ENCODE measurements at places on chromosomes 5 and 9.

- no peak for DNase-seq
Measured at GRCh38 chr5:1959231-1959630, 76.5 kb upstream of the IRX4 start.

DNA sequence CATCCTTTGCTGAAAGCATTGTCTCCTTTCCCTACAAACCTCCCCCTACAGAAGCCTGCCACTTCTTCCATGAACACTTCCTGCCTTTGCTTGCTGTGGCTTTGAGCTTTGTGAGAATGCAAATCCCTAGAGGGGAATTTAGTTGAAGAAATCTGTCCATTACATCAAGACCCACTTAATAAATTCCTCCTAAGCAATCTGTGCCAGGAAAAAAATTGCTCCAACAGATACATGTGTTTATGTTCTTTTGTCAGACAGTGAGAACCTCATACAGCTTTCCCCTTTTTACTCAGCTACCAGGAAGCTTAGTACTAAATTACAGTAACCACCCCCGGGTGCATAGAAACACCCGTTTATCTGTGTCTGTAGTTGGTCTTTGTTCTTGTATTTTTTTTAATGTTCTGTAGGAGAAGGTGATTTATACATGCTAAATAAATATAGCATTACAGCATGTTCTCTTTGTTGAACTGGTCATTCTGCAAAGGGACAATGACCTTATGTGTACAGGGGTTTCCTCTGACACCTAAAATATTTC lies 43.9 kb downstream of the SH3TC2 start:
- no peak for DNase-seq

GRCh38 chr9:4062966-4063365 lies 236.9 kb downstream of the GLIS3 start:
- no peak for DNase-seq

- no peak for DNase-seq
Measured at GRCh38 chr5:43150748-43151147, 30.0 kb downstream of the ZNF131 start.

GRCh38 chr5:1272201-1272600 lies 22.7 kb downstream of the TERT start:
- DNase-seq = no peak

DNA sequence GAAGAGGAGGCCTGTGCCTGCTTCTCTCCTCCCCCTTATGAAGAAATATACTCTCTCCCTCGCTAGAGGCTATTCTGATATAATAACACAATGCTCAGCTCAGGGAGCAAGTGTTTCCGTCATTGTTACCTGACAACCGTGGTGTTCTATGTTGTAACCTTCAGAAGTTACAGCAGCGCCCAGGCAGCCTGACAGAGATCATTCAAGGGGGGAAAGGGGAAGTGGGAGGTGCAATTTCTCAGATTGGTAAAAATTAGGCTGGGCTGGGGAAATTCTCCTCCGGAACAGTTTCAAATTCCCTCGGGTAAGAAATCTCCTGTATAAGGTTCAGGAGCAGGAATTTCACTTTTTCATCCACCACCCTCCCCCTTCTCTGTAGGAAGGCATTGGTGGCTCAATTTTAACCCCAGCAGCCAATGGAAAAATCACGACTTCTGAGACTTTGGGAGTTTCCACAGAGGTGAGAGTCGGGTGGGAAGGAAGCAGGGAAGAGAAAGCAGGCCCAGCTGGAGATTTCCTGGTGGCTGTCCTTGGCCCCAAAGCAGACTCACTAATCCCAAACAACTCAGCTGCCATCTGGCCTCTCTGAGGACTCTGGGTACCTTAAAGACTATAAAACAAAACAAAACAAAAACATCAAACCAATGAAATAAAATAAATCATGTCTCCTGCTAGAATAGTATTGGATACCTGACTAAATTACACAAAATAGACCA lies 1.3 kb downstream of the TMEM174 start:
- DNase-seq = no peak

DNA sequence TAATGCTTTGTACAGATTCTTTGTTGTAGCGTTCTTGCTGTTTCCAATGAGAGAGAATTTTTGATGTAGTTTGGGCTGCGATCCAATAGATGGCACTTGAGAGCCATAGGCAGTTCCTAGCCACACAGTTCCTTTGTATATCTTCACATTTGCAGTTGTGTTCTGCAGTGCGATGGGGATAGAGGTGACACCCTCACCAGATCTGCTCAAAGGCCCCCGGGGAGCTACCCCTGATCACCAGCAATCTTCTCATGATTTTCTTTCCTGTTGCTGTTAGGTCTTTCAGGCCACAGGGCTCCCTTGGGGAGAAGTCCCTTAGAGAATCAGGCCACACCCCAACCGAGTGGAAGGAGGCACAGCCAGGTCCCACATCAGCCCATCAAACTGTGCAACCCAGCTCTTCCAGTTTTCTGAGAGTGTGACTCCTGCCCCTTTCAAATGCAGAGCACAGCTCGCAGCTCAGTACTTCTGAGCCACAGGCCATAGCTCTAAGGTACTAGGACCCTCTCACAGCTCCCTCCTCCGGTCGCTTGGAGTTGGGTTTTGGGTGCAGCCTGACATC lies 353.7 kb downstream of the SLCO4C1 start:
- no peak for DNase-seq

GRCh38 chr5:125226825-125227224 lies 480.4 kb upstream of the ZNF608 start:
- no peak for DNase-seq

DNA sequence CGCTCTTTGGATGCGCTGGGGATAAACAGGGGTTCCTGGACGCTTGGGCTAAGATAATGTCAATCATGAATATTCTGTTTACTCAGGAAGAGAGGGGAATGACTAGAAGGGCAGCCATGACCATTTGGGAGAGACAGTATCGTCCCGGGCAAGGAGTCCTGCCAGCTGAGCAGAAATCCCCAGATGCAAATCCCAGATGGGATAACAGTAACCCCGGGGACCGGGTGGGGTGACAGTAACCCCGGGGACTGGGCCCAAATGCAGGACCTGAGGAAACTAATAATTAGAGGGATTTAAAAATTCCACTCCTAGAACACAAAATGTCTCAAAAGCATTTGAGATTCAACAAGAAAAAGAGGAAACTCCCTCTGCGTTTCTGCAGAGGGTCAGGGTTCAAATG lies 189.0 kb upstream of the PPP1R26 start:
- no peak for DNase-seq

GRCh38 chr9:133348718-133349573 lies 928 bp downstream of the RPL7A start:
- no peak for DNase-seq

GRCh38 chr9:119094086-119094485 lies 275.1 kb downstream of the BRINP1 start:
- DNase-seq = no peak

DNA sequence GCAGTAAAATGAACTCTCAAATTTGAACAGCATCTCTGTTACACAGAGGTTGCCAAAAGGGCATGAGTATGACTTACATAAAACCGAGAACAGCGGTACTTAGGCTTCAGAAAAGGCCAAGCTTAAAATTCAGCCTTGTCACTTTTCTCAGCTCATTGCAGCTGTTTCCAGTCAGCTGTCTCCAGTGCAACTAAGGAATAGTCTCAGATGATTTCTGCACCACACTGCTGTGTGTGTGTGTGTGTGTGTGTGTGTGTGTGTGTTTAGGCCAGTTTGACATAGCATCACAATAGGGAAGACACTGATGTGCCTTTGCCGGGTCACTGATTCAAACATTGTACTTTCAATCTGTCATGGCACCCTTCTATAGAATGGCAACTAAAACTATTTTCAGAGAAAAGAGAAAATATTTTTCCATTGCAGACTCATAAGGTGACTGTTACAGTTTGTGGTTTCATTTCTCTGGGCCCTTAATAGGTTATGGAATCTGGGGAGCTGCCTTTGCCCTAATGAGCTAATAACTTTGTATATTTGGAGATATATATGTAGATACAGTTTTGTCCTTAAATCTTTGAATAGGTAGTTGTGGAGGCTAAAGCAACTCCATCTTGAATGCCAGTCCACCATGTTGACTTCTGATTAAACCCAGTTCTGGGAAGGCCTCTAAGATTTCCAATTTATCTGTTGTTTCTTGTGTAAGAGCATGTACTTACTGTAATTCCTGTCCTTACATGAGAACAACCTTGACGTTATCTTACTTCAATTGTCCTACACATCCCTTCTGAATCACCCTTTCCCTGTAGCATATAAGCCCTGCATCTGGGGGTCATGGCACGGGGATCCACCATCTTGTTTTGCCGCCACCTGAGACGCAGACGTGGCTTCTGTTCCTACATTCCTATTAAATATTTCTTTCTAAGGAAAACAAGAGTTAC lies 4.5 kb downstream of the LSM11 start:
- no peak for DNase-seq

DNA sequence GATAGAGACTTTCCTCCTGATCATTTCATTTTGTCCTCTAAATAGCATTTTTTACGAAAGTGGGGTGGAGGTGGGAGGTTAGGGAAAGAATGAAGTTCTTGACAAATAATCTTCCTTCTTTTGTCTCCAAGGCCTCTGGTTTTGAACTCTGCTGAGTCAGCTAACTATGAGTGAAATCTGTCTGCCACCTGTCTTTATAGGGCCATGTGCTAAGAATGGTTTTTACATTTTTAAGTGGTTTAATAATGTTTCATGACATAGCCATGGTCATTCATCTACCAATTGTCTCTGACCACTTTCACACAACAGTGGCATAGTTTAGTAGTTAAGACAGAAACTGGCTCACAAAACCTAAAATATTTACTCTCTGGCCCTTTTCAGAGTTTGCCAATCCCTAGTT lies 7.6 kb downstream of the MAN2A1 start:
- no peak for DNase-seq

DNA sequence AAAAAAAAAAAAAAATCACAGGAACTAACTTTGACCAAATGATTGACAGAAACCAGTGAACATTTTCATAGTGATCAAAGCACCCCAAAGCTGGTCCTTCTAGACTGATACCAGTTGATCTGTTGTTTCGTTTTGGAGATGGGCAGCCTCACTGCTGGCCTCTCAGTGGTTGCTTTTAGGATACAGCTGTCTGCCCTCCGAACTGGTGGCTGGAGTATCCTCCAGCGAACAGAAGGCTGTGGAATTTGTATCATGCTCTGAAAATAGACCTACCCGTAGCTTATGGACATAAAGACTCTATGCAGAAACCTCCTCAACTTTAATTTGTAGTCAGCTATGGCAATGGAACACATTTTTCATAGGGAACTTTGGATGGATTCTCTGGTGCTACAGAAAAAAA lies 49.0 kb downstream of the DCP2 start:
- no peak for DNase-seq
